Activated T-helper 1 cell treated with anti-CD3 and anti-CD28 coated beads, Interleukin-2, amount 50 U/mL, for 16 hours (primary cell): ENCODE measurements at places on chromosomes 11 and 22.

DNA sequence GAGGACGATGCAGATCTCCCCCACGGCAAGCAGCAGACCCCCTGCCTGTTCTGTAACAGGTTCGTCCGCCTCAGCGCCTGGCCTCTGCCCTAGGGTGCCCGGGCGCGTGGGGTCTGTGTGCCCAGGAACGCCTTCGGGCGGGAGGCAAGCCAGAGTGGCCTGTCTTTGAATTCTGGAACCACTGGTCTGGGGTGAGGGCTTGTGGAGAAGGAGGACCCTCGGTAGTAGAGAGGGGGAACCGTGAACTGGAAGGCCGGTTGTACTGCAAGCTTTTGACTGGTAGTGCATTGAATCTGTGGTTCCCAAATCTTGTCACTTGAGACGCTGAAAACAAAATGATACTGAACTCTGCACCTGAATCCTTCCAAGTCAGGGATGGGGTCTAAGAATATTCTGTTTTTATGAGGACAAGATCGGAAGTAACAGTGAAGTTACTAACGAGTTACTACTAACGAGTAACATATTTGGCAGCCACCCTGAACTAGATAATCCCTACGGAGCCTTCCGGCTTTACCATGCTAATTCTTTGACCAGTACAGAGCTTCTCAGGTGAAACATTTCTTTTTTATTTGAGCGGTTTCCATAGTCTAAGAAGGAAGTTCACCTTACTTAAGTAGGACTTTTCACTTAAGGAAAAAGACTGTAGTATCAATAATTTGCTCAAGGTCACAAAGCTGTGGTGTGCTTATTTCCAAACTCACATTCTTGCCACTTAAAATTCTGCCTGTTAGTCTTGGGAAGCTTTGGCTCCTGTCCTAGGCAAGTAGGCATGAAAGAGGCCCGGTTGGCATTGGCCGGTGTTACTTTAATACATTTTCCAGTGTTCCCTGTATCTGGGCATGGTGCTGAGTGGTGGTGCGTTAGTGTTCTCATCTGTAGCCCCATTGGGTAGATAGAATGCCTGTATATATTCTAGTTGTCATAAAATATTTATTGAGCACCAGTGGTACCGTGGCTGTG lies 860 bp downstream of the PRMT3 start:
- no peak for DNase-seq

- DNase-seq: no peak
Measured at GRCh38 chr11:70092959-70093715, 15.0 kb downstream of the ANO1 start.

- no peak for DNase-seq
Measured at GRCh38 chr11:19853920-19854319, 141.3 kb downstream of the NAV2 start.

DNA sequence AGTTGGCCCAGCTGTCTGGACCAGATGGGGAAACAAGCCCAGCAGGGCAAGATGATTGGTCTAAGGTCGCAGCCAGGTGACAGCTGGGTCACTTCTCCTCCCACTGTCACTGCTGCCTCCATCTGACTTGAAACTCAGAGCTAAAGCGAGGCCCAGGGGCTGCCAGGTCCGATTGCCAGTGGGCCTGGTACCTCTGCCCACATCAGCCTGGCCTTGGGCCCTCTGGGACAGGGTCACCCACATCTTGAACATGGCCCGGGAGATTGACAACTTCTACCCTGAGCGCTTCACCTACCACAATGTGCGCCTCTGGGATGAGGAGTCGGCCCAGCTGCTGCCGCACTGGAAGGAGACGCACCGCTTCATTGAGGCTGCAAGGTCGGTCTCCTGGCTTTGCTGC lies 5.8 kb downstream of the SSH3 start:
- no peak for DNase-seq

DNA sequence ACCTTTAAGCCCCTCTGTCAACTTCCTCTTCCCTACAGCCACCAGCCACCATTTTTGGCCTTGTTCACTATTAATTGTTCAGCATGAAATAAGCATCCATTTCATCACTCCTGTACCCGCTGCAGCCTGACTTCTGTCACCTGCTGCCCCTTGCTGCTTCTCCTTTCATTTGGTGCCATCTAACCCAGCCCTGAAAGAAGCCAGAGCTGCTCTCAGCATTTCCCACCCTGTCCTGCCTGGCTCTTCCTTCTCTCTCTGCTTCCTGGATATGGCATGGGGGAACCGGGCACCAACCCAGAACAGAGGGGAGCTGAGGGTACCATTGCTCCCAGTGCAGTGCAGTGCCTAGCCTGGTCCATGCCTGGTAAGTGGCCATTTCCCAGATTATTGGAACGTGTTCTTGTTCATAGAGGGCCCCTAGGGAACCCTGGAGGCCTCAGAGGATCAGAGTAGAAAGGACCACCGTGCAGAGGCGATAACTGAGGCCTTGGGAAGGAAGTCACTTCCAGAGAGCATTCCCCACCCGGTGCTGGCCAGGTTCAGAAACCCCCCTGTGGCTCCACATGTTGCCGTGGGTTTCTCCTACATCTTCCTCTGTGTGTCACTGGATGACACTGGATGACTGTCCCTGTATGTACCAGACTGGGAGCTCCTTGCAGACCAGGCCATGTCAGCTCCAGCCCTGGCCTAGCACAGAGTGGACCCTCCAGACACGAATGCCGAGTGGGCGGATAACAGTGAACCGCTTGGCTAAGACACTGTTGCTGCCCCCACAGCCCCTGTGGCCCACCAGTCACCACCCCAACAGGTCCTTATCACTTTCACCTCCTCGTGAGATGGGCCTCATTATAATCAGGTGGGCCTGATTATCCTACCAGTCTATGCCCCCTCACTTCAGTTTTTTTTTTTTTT lies 4.7 kb downstream of the YDJC start:
- no peak for DNase-seq

GRCh38 chr11:59523541-59523940 lies 12.2 kb downstream of the OR4D9 start:
- no peak for DNase-seq

DNA sequence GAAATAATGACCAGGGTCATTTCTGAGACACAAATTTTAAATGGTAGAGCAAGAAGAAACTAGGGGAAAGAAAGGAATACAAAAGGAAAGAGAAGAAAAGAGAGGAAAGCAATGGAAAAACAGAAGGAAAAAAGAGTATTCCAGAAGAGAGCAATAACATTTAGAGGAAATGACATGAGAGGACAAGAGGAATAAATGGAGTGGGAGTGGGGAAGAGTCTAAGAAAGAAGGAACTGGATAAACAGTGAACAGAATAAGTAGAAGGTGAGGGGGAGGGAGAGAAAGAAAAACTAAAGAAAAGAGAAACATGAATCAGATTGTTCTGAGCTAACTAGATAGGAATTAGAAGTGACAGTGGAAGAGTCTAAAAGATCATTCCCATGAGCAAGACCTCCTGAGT lies 28.4 kb downstream of the PRDM10 start:
- no peak for DNase-seq

DNA sequence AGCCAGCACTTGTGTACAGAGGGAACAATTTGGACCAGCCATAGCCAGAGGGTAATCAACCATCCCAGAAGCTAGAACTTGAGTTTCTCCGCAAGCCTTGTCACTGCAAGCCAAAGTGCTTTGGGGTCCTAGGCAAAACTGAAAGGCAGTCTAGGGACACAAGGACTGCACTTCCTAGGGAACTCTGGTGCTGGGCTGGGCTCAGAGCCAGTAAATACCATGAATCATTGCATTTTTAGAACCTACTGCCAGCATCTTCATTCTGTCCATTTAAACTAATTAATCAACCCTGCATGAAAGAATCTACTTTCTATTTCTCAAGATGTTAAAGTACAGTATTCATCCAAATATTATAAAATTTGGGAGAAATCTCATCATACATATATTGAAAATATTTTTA lies 20.0 kb downstream of the PATE3 start:
- no peak for DNase-seq

- DNase-seq: no peak
Measured at GRCh38 chr22:46115755-46116490, 34.4 kb upstream of the PPARA start.
